ENCODE measurements at places on chromosomes 3 and 15. TPM values are rescaled to one million over a fixed set of nuclear protein-coding genes. Genes with fewer than 3 reads are reported as not detected.

DNA sequence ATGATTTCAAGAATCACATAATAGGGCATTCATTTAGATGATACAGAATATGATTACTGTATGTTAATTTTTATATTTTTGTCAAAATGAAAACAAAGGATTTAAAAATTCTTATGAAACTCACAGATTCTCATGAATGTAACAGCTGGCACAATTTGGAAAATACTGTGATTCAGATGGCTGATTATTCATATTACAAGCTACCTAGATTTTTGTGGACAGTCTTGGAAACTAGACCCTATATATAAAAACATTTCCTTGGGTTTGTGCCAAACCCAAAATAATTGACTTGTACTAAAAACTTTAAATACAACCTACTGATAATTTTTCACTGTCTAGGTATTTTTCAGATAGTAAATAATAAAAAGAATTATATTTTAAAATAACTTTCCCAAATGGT, 26.2 kb downstream of the ZBED2 start:
- DNase-seq = no peak
- H3K27me3 ChIP-seq = peaks cover 10% of the 10 kb centered on the region
- H3K4me3 ChIP-seq = no peak overlapping the region
- no peak overlapping the region for H3K27ac ChIP-seq
- no peaks in the 10 kb centered on the region for H3K36me3 ChIP-seq

CCK gene
- total RNA-seq = not detected

SLCO2A1 gene
- not detected for total RNA-seq

LRRC34 gene
- total RNA-seq = 0.34 TPM

DNA sequence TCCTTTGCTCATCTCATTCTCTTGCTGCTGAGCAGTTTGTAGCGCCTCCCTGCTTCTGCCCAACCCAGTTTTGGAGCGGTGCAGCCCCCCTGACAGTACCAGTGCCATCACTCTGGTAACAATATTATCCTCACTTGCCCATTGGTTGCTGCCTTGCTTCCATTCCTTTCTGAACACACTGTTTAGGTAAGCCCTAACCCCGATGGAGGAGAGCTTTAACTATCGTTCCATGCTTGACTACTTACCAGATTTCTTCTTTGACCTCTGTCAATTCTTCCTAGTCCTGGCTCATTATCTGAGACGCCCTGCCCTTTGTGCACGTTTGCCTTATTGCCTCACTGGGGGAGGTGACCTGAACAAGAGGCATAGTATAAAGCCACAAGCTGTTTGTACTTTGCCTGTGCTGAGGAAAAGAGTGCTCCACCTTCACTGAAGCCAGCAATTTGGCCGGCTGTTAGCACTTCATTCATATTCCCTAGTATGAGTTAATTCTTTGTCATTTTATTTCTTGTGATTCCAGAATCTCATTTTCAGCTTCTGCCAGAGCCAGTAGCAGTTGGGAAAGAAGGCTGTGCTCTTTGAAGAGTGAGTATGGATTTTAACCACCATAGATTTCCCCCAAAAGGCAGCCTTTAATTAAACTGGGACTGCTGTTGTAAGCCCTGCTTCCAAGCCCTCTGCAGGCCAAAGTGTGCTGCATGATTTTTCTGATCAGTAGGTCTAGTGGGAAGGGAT, 11.9 kb downstream of the ABHD6 start:
- H3K27ac ChIP-seq = no peak overlapping the region
- H3K4me3 ChIP-seq = no peak overlapping the region
- peaks cover 2% of the 10 kb centered on the region for H3K27me3 ChIP-seq
- no peaks in the 10 kb centered on the region for H3K36me3 ChIP-seq

Data from HFFc6 (cell line).